ENCODE measurements at places on chromosomes 3 and 15. TPM values are rescaled to one million over a fixed set of nuclear protein-coding genes. Genes with fewer than 3 reads are reported as not detected.

The GABRR3 gene
- not detected for total RNA-seq

The SLC28A2 gene
- not detected for total RNA-seq

The DPPA4 gene
- under 0.01 TPM for total RNA-seq

The LHFPL4 gene
- 48.4 TPM for total RNA-seq

The RTP3 gene
- total RNA-seq, result not detected

The PRR20G gene
- total RNA-seq, result not detected

The STX19 gene
- total RNA-seq, result not detected

The ZNF80 gene
- not detected for total RNA-seq

The ARHGEF26 gene
- total RNA-seq, result 9.0 TPM

The TNNC1 gene
- total RNA-seq, result not detected

The ECE2 gene
- 2.2 TPM for total RNA-seq

The GP9 gene
- total RNA-seq, result not detected

The CLSTN2 gene
- total RNA-seq, result 10.3 TPM

The C3orf85 gene
- not detected for total RNA-seq

The ABHD2 gene
- 55.2 TPM for total RNA-seq

The SLC22A13 gene
- 0.94 TPM for total RNA-seq

The RTF1 gene
- total RNA-seq, result 59.0 TPM

The DNASE1L3 gene
- total RNA-seq, result 0.94 TPM

The CHST2 gene
- total RNA-seq, result 33.4 TPM

The SLC2A2 gene
- total RNA-seq, result not detected

The NSUN3 gene
- total RNA-seq, result 43.0 TPM

The ZNF280D gene
- 159 TPM for total RNA-seq

The EFHB gene
- total RNA-seq, result not detected

The BLM gene
- total RNA-seq, result 3.6 TPM

The HCN4 gene
- total RNA-seq, result 3.0 TPM
